SJSA1 (cell line): ENCODE measurements at places on chromosomes 4 and X. TPM values are rescaled to one million over a fixed set of nuclear protein-coding genes. Genes with fewer than 3 reads are reported as not detected.

DNA sequence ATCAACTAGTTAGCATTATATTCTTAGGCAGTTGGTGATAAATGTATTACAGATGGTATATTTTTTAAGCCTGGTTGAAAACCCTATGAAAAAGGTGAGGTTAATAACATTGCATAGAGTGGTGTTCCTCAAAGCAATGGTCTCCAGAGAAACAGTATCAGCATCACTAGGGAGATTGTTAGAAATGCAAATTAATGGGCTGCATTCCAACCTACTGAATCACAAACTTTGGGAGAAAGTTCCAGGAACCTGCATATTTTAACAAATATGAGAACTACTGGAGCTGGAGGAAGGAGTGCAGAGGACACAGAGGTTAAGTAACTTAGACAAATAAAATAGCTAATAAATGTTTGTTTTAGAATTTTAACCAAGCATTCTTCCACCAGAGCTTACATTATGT is 166.9 kb upstream of the PCDH10 start:
- H3K4me3 ChIP-seq, result no peak overlapping the region
- H3K27ac ChIP-seq, result no peak overlapping the region
- H3K27me3 ChIP-seq, result no peaks in the 10 kb centered on the region
- H3K36me3 ChIP-seq, result no peaks in the 10 kb centered on the region
- no peaks in the 10 kb centered on the region for H3K4me1 ChIP-seq

GRCh38 chr4:168269896-168270295 is 48.7 kb downstream of the DDX60 start:
- H3K36me3 ChIP-seq, result no peaks in the 10 kb centered on the region
- H3K27me3 ChIP-seq, result no peaks in the 10 kb centered on the region
- DNase-seq, result no peak
- no peak overlapping the region for H3K27ac ChIP-seq

GRCh38 chr4:169369634-169370033 is 98.9 kb upstream of the SH3RF1 start:
- H3K4me1 ChIP-seq, result no peaks in the 10 kb centered on the region
- no peak for DNase-seq
- no peaks in the 10 kb centered on the region for H3K27me3 ChIP-seq

GPRIN3 gene
- not detected in 2 replicates for total RNA-seq
